MV-4-11 (cell line): ENCODE measurements at places on chromosomes 7 and 10.

GRCh38 chr7:70886547-70886946, 245.4 kb upstream of the GALNT17 start:
- no peak for DNase-seq

DNA sequence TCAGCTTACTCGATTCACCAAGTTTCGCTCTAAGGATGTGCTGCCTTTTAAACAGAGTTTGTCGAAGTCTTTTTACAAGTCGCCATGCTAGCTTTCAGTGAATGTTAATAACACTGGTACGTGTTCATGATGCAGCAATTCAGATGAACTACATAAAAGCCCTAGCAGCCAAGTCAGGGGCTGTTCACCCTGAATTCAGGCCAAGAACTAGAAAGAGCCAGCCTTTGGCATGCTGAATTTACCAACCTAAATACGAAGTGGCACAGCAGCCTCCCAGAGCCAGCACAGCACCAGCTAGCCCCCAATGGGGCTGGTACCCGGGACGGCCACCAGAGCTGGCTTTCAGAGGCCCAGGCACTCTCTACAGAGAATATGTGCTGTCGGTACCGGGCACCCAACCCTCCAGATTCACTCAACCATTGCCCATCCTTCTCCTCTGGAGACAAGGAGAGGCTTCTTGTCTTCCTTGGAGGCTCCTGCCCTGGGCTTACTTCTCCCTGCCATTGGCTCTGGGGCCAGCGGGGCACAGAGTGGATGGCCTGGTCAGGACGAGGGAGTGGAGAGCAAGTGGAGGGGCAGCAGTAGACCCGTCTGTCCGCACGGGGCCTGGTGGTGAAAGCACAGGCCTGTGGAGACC, 64.2 kb downstream of the HIPK2 start:
- DNase-seq, result no peak

DNA sequence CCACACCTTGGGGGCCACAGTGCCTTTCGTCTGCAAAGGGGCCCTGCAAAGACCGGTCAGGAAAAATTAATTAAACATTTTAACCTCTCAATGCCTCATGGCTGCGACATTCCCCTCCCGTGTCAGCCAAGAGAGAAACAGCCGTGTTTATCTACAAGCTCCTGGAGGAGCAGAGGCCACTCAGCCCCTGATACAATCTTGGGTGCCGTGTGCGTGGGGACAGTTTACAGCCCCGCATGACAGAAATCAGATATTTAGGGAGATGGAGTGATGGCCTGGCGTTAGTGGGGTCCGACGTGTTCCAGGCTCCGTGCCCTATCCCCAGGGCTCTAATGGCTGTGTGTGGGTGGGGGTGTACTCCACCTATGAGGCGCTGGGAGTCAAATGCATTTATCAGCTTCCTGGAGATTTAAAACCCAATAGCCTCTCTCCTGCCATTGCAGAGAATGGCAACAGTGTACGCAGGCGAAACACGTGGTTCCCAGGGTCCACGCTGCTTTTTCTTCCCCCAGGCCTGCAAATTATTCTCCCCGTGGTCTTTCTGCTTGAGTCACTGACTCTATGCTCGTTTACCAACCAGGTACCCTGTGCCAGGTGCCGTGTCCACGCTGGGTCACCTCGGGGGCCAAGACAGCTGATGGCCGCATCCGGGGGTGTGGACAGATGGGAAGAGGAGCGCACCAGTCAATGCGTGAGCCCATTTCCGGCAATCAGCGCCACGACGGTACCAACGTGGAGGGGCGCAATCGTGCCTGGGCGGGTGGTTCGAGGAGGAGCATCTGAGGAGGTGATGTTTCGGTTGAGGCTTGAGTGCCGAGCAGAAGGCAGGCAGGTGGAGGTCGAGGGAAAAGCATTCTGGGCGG, 26.6 kb upstream of the PSMG3 start:
- DNase-seq, result no peak

DNA sequence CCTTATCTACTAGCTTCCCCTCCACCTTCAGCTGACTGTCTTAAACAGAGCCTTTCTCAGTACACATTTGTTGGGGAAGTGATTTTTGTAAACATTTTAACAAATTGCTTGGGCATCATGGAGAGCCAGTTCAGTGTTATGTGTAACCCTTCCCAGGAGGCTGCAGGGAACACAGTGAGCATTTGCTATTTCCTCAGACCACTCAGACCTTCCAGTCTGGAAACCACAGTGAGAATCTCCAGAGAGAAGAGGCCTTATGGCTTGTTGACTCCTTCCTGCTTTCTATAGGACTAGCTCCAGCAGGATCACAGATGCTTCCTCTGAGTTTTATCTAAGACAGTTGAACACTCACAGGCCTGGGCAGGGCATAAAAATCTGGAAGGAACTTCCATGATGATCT, 409.8 kb upstream of the NPVF start:
- DNase-seq, result no peak

- DNase-seq, result no peak
These were observed 9.1 kb downstream of the DNTT start for GRCh38 chr10:96313344-96313743.

DNA sequence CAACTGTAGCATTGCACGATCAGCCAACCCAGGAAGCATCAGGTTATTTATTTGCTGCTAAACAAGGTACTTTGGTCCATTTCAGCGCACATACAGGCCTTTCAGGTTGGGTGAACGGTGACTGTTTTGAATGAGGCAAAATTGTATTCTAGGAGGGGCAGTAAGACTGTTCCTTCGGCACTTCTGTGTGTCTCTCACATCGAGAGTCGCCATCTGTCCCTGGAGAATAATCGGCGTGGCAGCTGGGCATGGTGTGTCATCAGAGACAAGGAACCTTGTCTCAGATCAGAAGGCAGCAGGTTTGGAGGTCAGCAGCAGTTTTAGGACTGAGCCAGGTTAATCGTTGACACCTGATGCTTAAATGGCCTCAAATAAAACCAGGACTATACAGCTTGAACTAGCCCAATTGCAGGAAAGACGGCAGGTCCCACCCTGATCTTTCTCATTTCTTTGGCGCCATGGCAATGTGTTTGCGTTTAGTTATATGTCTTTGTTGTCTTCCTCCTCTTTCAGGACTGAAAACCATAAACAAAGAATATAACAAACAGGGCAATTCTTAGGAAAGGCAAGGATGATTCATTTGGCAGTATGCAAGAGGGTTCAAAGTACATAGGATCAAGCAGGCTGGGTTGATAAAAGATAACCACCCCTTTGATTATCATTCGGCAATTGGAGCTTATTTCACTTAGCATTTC, 92.0 kb upstream of the PRR15 start:
- DNase-seq, result no peak

GRCh38 chr10:73915206-73915851, 4.4 kb downstream of the PLAU start:
- no peak for DNase-seq

- no peak for DNase-seq
These were observed at the start of gene CRPPA for GRCh38 chr7:16421333-16422102. TSS of gene CRPPA (minus strand) at chr7:16421538. CDS start at chr7:16421322, 216 bp downstream.
